ENCODE measurements at places on chromosomes 13 and 19.

- peak; percentile 91 for DNase-seq
Observed at GRCh38 chr19:1929021-1929742, 11.8 kb upstream of the CSNK1G2 start.

GRCh38 chr19:1672038-1672768 lies 19.8 kb upstream of the TCF3 start:
- peak; percentile 78 for DNase-seq

DNA sequence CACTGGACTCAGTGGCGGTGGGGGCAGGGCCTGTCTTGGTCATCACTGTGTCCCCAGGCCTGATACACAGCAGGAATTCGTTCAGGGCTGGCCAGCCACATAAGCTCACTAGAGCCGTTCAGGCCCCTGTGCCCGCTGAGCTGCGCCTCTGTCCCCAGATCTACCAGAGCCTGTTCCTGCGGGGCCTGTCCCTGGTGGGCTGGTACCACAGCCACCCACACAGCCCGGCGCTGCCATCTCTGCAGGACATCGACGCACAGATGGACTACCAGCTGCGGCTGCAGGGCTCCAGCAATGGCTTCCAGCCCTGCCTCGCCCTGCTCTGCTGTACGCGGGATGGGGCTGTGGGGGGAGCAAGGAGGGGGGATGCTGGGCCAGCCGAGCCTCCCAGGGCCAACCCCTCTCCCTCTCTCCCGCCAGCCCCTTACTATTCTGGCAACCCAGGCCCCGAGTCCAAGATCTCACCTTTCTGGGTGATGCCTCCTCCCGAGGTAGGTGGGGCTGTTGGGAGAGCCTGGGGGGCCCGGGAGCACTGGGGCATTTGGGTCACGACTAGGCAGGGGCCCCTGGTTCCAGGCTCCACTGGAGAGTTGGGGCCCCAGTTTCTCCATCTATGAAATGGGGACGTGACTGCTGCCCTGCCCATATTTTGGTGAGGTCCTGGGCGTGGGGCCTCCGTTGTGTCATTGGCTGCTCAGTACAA lies 13.9 kb downstream of the MPND start:
- no peak for DNase-seq

GRCh38 chr13:39105110-39105509 lies 66.9 kb downstream of the NHLRC3 start:
- DNase-seq: no peak

- no peak for DNase-seq
Observed at GRCh38 chr19:20165971-20166592, 932 bp upstream of the ZNF486 start.

DNA sequence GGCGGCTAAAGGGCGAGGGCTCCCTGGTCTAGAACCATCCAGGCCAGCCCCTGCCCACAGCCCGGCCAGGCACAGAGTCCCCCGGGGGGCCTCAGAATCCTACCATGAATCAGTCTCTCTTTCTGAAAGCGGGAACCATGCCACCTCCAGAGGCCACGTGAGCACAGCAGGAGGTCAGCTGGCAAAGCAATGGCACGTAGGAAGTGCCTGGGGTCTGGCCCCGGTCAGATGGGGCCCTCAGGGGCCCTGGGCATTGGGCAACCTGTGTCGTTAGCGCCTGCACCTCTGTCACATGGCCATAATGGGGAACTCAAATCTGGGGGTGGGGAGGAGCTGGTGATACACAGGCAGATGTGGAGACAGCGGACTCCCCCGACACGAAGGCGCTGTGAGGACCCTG lies 8.8 kb downstream of the MFSD12 start:
- DNase-seq: no peak

GRCh38 chr13:27911521-27911920 lies 8.3 kb upstream of the PDX1 start:
- no peak for DNase-seq

GRCh38 chr13:34419755-34420154 lies 522.3 kb upstream of the NBEA start:
- DNase-seq: no peak

DNA sequence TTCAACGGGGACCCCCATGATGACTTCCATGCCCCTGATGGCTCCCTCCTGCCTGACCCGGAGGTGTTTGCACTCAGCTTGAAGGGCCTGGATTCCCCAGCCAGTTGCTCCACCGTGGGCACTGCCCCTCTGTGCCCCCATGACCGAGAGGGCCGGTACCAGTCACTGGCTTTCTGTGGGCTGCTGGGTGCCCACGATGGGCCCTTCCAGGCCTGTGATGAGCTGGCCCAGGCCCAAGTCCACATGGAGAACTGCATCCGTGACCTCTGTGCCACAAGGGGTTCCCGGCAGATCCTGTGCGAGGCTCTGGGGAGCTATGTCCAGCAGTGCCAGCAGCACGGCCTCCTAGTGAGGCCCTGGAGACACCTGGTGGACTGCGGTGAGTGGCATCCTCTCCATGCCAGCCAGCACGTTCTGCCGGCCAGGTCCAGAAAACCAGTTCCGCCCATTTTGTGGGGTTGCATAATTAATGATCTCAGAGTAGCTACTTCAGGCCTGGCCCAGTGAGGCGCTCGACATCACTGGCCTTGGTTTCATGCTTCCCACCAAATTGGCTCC lies 34.9 kb upstream of the FXYD3 start:
- no peak for DNase-seq

GRCh38 chr13:107275945-107276614 lies 708.1 kb upstream of the ARGLU1 start:
- no peak for DNase-seq

GRCh38 chr19:55466241-55466614 lies 1.7 kb upstream of the C19orf85 start:
- no peak for DNase-seq

- DNase-seq: peak; percentile 48
Observed at GRCh38 chr19:572743-573518, 535 bp downstream of the BSG start.

DNA sequence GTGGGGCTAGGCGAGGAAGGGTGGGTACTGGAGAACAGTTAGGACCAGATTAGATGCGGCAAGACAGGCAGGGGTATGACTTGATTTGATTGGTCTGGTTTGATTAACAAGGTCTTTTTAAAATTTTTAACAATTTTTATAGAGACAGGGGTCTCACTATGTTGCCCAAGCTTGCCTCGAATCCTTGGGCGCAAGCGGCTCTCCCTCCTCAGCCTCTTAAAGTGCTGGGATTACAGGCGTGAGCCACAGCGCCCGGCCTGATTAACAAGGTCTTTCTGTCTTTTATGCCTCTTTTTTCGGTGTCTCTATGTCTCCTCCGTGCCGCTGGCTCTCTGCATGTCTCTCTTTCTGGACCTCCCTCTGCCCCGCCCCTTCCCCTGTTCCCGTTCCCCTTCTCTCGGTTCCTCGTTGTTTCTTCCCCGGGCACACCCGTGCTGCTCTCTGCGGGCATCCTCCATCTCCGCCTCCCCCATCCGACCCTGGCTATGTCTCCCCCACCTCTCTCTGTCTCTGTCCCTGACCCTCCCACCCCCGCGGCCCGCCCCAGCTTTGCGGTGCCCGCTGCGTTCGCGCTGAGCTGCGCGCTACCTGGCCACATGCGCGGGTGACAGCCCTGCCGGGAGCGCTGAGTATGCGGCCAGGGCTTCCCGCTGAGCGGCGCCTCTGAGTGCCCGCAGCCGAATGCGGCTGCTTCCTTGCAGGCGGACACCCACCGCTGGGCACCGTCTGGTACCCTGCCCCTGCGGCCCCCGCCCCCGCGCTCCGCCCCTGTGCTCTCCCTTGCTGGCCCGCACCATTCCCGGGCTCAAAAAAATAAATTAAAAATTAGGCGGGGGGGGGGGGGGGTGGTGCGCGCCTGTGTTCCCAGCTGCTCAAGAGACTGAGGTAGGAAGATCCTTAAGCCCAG lies 8.1 kb upstream of the SDHAF1 start:
- peak; percentile 56 for DNase-seq

GRCh38 chr13:49701491-49701890 lies 10.2 kb upstream of the EBPL start:
- no peak for DNase-seq

DNA sequence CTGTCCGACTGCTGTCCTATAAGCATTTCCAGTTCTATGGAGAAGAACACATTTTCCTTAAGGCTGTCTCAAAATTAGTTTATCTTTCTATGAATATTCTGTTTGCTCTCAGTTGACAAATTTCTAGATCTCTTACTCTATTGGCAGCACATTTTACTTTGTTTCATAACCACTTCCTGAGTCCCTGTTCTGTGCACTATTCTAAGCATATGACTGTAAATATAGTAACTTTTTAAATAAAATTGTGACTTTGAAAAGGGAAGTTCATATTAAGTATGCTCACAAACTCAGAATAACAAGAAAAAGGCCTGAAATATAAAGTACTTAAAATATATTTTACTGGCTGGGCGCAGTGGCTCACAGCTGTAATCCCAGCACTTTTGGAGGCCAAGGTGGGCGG lies 56.5 kb upstream of the HTR2A start:
- DNase-seq: no peak

- DNase-seq: no peak
Observed at GRCh38 chr19:3977242-3978143, 6.6 kb upstream of the DAPK3 start.

DNA sequence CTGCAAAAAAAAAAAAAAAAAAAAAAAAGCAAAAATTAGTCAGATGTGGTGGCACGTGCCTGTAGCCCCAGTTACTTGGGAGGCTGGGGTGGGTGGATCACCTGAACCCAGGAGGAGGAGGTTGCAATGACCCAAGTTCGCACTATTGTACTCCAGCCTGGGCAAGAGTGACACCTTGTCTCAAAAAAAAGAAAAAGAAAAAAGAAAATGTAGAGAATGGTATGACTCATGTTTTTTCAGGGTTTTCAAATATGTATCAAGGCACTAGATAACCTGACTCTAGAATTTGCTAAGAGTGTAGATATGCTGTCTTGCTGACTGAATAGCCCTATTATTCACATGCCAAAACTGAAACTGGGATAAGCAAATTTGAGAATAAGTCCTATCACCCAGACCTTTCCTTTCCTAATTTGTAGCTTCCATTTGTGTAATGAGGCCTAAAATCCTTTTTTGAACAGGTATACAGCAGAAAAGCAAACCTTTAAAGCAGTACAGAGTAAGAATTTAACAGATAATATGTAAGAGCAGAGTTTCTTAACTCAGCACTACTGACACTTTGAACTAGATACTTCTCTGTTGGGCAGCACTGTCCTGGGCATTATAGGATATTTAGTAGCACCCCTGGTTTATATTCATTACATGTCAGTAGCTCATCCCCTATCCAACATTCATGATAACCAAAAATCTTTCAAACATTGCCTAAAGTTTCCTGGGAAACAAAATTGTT lies 108.6 kb downstream of the ELF1 start:
- DNase-seq: no peak

- DNase-seq: no peak
Observed at GRCh38 chr19:48695743-48696352, at the start of gene FUT2. TSS of gene FUT2 (plus strand) at chr19:48695971. CDS start at chr19:48702957, 6,986 bp downstream.

DNA sequence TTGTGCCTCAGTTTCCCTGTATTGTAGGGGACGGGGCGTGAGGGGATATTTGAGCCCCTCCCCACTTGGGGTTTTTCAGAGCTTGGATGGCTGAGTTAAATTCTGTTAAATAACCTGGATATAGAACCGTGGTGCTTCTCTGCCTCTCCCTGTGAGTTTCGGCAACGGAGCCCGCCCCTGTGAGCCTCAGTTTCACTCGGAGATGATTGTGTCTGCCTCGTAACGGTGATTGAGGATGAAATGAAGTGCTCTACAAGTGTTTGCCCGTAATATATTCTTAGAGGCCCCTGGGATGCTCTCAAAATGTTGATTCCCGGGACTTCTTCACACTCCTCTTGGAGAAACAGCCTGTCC lies 509 bp downstream of the KXD1 start:
- no peak for DNase-seq

- no peak for DNase-seq
Observed at GRCh38 chr13:108769213-108770070, 140.0 kb downstream of the MYO16 start.
